ENCODE measurements at places on chromosomes 11 and 22.

DNA sequence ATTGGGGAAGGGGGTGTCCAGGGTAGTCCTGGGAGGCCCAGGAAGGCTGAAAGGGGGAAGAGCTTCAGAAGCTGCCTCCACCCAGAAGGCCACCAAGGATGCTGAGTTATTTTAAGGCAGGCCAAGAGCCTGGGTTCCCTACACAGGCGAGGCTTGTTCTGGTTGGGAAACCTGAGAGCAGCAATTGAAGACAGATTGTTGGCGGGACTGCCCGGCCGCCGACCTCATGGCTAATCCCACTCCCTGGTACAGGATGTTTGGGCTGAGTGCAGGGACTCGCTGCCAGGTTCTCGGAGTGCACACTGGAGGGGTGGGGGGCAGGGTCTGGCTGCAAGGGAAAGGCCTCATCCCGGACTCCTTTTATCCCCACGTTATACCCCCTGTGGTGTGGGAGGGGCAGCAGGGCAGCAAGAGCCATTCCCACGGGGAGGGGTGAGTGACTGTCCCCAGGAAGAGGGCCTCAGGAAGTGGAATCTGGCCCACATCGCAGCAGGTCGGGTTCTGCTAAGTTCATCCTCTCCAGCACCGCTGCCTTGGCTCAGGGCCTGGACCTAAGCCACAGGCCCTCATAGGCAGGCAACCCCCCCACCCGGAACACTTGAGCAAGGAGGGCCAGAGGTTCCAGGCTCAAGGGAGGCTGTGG is 43.6 kb upstream of the PRR5 start:
- DNase-seq = no peak

- DNase-seq = no peak
Observed at GRCh38 chr22:27270818-27271510, 530.6 kb downstream of the MN1 start.

DNA sequence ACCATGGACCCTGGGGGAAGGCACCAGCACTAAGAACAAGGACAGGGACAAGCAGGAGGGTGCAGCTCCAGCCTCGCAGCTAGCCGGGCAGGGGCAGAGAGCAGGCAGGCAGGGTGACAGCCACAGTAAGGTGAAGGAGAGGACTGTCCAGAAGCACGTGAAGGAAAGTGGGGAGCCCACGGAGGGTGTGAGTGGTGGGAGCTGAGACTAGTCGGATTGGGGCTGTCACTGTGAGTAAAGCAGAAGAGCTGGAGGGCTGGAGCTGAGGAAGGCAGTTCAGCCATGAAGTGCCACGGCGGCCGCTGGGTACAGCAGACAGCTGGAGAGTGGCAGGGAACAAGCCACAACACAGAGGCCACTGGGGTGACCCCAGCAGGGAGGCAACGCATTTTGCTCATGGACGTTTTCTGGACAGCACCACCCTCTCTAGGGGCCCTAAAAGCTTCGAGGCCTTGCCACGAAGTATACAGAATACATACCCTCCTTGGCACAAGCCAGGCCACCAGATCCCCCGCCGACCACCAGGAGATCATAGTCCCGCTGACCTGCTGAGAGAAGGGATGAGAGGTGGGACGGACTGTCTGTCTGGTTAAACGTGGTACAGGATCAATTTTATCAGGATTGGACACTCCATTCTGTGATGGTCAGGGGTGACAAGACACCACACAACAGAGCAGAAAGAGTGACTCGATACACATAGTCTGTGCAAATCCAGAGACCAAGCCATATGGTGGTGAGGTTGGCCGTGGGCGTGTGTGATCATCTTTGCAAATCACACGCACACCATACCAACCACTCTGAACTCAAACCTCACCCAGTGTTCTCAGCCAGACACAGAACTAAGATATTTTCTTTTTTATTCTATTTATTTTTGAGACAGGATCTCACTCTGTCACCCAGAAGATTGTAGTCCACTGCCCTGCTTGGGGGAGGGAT is 10.8 kb upstream of the COMT start:
- DNase-seq = no peak

GRCh38 chr11:133521502-133521901 is 10.8 kb downstream of the OPCML start:
- DNase-seq = no peak

DNA sequence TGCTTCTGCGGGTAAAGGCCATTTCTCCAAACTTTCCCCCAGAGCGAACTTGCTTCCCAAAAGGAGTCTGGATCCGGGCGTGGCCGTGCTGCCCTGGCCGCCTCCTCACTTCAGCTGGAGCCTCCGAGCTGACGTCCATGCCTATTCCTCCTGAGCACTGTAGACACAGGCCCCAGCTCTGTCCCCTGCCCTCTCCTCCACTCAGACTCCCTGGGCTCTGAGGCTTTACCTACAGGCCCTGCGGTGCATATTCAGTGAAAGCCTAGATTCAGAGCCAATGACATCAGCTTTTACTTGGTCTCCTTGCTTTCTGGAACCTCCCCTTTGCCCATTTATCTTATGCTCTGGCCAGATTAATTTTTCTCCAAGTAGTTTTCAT is 9.7 kb downstream of the LRP5 start:
- no peak for DNase-seq

GRCh38 chr11:77322506-77322905 is 21.0 kb upstream of the GDPD4 start:
- no peak for DNase-seq

- DNase-seq = no peak
Observed at GRCh38 chr11:101889767-101890166, 25.0 kb upstream of the CEP126 start.

- peak; percentile 58 for DNase-seq
Observed at GRCh38 chr22:30763815-30764673, 69.4 kb downstream of the OSBP2 start.

- no peak for DNase-seq
Observed at GRCh38 chr11:134838708-134839107, 426.7 kb upstream of the B3GAT1 start.

DNA sequence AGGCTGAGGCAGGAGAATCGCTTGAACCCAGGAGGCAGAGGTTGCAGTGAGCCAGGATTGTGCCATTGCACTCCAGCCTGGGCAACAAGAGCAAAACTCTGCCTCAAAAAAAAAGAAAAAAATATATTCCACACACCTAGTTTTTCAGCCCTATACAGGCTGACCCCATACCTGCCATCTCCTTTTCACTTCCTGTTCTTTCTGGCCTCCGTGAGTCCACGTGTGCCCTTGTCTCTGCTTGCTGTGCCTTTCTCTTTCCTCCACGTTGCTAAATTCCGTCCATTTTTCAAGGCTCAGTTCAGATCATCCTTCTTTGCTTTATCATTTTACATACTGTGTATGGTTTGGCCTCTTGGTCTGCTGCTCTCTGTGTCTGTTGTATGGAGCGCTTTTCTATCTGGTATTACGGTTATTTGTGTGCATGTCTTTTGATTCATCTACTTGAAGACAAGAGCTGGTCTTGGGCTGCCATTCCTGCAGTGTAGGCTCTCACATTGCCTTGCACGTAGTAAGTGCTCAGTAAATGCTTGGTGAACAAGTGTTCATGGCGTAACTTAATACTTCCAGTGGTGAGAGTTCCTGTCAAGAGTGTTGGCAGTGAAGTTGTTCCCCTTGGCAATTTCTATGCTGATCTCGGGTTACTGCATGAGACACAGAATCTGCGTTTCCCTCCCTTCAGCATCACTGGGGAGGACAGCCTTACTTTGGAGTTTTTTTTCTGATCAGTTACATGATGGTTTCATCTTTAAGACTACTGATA is 57.5 kb downstream of the PTPRJ start:
- DNase-seq = no peak

DNA sequence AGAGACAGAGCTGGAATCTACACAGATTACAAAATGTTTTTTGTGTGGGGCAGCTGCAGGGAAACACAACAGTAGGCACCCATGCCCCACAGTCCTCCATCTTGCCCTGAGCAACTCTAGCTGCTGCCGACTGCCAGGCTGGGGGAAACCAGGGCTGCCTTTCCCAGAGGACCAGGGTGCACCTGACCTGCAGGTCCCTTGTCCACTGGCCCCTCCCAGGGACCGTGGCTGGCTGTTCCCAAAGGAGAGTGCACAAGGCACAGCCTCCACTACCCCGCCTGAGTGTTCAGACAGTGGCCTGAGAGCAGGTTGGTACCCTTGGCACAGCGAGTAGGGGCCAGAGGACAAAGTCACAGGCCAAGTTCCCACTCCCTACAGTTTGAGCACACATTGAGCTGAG is 181.8 kb downstream of the BARX2 start:
- DNase-seq = no peak

DNA sequence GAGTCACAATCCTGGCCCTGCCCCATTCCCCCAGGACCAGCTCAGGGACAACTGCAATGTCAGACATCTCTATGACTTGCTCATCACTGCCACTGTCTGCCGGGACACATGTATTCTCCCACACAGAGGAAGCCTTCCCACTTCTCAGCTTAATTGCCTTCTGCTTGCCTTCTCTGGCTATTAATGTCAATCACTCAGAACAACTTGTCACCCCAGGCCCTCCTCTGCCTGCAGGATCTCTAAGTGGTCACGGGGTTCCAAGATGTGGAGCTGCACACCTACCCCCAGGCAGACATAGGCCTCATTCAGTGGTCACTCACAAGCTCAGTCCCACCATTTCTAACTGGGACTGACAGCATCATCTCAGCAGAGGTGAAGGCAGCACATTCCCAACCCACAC is 15.1 kb downstream of the PLEKHA7 start:
- DNase-seq = no peak

DNA sequence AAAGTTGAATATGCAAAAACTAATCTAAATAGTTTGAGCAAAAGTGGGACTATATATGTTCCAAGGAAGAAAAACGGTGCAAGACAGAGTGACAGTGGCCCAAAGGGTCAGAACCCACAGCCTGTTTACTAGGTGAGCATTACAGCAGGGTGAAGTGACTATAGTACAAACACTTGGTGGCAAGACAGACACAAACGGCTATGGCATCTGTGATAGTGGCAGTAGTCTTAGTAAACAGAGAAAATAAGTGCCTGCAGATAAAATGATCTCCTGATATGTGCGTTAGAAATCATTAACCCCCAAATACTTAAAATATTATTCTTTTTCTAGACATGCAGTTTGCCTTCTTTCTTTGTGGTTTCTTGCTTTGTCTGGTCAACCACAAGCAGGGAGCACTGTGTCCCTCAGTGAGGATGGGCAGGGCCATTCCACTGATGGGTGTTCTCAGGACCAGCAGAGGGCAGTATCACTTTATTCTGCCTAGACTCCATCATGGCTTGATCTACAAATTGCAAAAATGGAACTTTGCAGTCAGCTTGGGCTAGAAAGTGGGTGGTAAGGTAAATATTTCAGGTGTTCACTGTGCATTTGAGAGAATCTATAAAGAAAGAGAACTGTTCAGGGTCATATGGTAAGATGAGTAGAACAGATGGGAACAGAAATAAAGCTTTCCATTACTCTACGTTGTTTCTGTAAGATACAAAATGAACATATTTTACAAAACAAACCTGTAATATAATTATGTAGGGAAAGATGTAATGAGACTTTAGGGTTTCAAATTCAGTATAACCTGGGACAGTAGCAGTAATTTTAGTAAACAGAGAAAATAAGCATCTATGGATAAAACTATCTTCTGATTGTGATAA is 198.2 kb downstream of the SWAP70 start:
- DNase-seq = peak; percentile 53

DNA sequence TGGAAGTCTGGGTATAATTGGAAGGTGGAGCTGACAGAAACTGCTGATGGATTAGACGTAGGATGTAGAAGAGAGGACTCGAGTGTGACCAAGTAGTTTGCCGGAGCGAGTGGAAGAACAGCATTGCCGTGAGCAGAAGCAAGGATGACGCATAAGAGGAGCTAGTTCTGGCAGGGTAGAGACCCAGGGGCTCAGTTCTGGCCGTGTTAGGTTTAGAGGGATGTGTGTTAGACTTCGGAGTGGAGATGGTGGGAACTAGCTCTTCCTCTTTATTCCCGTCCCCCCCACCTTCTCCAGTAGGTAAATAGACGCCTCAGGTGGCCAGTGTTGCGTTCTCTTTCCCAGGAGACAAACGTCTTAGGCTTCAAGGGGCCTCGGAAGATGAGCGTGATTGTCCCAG is 19.1 kb downstream of the TUB start:
- DNase-seq = no peak

- DNase-seq = no peak
Observed at GRCh38 chr22:37146051-37146385, 3.7 kb downstream of the IL2RB start.

GRCh38 chr11:128506999-128507611 is 80.3 kb downstream of the ETS1 start:
- DNase-seq = peak; percentile 63

GRCh38 chr11:12556788-12557384 is 117.3 kb upstream of the TEAD1 start:
- DNase-seq = no peak

DNA sequence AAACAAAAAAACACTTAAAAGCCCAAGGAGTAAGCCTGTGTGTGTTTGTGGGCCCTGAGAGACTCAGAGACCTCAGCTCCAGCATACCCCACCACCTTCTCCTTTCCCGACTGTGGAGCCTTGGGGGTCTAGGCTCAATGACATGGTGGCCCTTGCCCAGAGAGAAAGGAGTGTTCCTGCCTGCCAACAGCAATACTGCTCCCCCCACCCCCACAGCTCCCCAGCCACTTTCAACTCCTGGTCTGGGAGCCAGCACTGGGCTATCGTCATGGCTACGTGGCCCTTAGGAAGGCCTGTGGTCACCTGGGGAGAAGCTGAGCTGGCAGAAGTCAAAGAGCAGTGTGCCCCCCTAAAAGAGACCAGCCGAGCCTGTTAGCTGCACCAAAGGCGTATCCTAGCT is 2.6 kb downstream of the PPP1R14B start:
- no peak for DNase-seq

Measured in CD4-positive, alpha-beta T cell treated with Interleukin-2 at 100 ng/mL for 4 hours (primary cell).